ENCODE measurements at places on chromosomes 16 and 17.
A peak's percentile ranks its signal among the peaks of the same experiment; 100 is the strongest.

DNA sequence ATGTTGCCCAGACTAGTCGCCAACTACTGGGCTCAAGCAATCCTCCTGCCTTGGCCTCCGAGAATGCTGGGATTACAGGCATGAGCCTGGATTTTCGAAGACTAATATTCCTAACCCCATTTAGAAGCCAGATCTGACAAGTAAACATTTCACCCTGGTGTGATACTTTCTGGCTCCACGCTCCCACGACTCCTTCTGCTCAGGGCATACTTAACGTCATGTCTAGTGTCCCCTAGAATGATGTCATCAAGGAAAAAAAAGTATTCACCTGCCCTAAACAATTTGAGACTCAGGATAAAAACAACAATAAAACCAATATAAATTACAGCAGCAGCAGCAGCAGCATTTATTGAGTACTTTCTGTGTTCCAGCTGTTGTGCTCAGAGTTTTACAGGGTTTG is 13.2 kb downstream of the ITGB3 start:
- no peak for DNase-seq

DNA sequence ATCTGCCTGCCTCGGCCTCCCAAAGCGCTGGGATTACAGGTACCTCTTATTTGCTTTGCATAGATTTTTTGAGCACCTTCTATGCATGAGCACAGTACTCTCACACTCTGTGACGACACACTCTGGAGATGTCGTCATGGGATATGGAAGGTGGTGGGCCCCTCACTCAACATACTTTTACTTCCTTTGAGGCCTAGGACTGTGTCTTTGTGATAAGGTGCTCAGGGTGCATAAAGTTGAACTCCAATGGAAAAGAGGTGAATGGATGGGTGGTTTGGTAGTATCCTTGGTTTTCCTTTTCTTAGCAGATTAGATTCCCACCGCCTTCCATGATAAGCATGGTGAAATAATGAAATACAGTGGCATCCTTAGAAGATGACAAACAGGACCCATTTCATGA is 6.1 kb upstream of the CDK5RAP3 start:
- DNase-seq: no peak

GRCh38 chr16:17585449-17586074 is 114.8 kb upstream of the XYLT1 start:
- no peak for DNase-seq

DNA sequence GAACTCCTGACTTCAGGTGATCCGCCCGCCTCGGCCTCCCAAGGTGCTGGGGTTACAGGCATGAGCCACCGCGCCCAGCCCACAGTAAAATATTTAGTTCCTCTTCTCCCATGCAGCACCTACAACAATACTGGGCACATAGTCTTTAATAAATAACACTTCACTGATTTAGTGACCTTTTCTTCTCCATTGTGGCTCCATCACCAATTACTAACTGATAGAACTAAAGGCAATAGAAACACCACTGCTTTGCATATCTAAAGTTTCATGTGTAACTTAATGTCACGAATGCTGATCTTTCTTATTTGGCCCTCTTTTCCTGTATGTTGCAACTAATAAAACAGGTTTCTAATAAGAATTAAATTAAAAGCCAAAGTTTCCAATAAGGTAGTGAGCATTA is 38.9 kb downstream of the TRIM37 start:
- DNase-seq: no peak

DNA sequence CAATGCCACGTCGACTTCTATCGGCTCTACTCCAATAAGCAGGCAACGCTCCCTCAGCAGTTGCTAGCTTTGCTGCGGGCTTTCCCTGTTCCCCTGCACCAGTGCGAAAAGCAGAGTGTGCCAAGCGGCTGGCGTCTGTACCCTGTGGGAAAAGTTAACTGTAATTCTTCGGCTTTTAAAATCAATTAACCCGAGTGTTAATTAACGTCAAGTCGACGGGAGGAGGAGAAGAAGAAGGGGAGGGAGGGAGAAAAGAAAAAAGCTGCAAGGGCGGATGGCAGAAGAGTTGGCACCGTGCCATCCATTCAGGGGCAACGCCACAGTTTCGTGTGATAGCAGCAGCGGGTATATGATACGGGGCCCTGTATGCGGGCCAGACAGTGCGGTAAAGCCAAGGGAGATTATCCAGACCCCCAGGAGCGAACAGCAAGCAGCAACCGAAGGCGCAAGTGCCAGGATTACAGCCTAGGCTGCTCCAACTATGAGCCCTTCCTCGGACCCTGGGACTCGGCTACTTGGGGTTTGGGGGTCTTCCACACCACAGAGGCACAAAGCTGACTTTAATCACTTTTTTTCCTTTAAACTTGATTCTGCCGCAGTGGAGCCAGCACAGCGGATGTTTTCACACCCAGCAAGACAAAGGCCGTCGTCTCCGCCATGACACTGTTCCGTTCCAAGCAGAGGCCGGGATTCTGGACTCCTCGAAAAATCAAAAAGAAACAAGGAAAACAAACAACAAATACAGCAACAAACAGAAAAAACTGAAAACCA is 253.8 kb upstream of the PMFBP1 start:
- no peak for DNase-seq

- DNase-seq: no peak
These were observed 8.9 kb downstream of the ALOX15 start for GRCh38 chr17:4632581-4632920.

GRCh38 chr17:75232786-75233185 is 27.3 kb downstream of the NUP85 start:
- no peak for DNase-seq

DNA sequence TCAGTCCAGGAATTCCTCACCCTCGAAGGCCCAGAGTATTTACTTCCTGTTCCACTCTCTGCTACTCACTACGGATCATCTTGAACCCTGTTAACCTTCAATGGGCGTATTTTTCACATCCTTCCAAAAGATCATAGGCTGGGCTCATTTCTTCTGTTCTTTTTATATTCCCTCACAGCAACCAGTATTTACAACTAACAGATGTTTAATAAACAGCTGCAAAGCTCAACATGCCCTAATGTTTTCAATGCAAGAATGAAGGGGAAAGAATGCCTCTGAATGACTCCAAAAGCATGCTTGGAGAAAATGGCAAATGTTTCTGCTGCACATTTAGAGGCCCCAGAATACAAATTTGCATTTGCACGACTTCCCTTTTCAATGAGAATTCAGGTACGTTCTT is 174.9 kb downstream of the ZFHX3 start:
- DNase-seq: no peak

- no peak for DNase-seq
These were observed 2.4 kb downstream of the SLC16A3 start for GRCh38 chr17:82231312-82231561.

GRCh38 chr16:31472709-31473203 is 804 bp downstream of the TGFB1I1 start:
- peak; percentile 73 for DNase-seq

DNA sequence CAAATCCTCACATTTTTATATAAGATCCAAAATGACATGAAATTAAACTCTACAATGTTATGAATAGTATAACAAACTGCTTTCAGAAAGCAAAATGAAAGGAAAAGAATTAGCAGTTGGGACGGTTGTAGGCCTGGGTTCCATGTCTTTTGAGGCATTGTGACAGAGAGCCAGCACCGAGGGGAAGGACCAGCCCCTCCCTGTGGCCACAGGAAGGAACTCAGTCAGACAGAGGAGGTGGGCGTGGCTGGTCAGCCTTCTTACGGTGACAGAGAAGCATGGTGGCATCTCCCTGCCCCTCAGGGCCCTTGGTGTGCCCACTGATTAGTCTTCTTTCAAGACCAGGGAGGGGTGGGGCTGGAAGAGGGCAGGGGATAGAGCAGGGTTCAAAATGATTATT is 5.7 kb downstream of the ZNF319 start:
- no peak for DNase-seq

DNA sequence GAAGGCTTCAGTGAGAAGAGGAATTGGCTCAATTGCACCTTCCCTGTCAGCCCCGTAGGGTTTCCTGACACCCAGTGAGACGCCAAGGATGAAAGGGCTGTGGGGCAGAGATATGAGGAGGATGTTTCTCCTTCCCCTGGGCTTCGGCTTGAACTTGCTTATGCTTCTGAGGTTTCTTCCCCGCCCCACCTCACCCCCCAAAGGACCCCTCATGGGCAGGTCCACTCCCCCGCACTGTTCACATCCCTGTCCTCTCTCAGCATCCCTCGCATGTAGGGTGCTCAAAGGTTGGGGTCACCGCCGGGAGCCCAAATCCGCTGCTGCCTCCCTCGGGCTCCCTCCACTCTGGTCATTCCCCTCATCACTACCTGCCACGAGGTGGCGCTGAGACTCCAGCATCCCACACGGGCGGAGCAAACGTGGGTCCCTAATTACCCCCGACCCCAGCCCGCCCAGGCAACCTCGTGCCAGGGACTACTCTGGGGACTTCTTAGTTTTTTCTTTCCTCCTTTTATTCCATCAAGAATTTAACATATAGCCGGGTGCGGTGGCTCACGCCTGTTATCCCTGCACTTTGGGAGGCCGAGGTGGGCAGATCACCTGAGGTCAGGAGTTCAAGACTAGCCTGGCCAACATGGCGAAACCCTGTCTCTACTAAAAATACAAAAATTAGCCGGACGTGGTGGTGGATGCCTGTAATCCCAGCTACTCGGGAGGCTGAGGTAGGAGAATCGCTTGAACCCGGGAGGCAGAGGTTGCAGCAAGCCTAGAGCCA is 3.3 kb upstream of the TRARG1 start:
- peak; percentile 89 for DNase-seq

- peak; percentile 61 for DNase-seq
These were observed 776 bp downstream of the LRRC75A start for GRCh38 chr17:16491131-16491702.

DNA sequence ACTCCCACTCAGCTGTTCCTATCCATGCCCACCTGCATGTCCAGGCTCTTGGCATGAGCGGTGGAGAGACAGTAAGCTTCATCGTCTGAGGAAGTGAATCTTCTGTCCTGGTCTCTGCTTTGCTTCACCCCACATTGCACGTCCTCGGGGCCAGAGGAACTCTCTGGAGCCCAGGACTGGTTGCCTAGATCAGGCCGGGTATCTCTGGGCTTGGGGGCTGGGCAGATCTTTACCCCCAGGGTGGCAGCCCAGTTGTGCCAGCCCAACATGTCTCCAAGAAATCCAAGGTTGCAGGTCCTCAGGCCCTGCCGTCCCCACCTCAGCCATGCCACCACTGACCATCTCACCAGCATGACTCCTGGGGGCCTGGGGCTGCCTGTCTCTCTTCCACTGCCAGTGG is 58.3 kb downstream of the BEAN1 start:
- no peak for DNase-seq

GRCh38 chr17:41419716-41420115 is 4.7 kb downstream of the KRT37 start:
- no peak for DNase-seq

DNA sequence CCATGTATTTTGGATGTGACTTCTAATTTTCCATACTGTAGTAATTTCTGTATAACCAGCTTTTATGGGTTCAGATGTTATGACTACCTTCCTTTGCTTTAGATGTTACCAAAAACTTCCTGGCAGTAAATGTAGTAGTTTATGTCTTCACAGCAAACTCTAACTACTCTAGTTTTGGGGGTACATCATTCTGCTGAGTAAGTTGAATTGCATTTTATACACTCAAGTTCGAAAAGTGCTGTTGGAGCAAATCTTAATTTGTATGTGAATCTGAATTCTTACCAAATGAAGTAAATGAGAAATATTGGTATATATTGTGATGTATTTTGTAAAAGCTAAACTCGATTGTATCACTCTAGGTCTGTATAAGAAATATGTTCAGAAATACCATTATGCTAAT is 728.3 kb upstream of the CDH8 start:
- no peak for DNase-seq

- DNase-seq: no peak
These were observed 11.9 kb downstream of the CTRL start for GRCh38 chr16:67919622-67920221.

DNA sequence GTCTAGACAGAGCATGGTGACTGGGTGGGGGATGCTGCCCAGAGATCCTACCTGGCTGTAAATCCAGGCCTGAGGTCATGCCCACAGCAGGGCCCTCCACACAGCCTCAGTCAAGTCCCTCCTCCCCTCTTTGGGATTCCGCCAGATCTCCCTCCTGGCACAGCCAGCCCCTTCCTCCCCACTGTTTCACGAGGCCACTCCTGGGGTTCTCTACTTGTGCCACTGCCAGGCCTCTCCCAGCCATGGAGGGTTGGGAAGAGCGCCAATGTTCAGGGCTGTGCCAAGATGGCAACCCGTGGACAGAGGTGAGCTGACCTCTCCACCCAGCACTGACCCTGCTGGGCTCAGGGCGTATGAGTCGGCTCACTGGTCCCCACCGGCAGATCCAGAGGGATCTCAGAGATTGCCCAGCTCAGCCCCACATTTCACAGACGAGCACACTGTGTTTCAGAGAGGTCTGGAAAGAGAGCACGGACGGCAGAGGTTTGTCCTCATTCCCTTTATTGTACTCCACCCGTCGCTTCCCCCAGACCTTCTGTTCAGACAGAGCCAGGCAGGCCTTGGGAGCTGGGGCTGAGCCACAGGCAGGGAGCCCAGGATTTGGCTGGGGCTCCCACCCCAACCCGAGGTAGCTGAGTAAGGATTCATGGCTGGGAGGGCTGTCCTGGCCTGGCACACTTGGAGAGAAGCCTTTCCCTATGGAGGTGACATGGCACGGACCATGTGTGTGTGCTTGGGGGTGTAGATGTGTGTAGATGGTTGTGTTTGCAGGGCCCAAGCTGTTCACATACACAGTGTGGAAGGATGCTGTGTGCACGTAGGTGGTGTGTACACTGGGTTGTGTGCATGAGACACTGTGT is 3.5 kb upstream of the CAMKK1 start:
- no peak for DNase-seq

- DNase-seq: peak; percentile 36
These were observed 79.8 kb downstream of the PITPNC1 start for GRCh38 chr17:67456889-67457288.

DNA sequence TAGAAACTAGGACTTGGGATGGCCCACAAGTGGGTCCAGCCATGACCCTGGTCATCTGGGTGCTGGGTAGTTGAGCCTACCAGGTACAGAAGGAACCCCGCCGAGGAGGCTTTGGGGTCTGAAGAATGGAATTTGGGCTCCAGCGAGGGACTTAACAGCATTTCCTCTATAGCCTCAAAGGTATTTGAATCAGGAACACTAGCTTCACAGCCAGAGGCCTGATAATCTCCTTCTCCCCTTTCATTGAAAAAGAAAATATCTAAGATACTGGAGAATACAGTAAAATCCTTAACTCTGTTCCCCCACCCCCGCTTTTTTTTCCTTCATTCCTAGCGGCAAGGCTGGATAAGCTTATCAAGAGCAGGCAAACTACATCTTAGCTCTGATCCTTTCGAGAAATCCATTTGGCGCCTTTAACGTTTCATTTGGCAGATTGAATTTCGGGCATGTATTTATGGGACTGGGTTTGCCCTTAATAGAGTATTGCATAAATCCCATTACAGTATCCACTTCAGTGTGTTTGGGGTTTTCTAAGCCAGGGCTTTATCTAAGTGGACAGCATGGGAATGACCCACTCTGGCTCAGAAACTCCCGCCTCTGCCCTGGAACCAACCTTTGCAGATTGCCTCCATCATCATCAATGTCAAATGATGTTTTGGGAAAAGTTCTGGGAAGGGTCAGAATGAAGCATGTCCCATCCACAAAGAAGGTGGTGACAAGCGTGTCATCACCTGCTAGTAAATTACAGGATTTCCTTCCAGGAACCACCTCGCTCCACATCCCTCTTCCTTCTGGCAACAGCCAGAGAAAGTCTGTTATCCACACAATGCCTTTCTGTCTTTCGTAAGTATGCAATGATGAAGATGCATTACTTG is 36.9 kb downstream of the XYLT1 start:
- no peak for DNase-seq
